ENCODE measurements at places on chromosomes 12 and 14.
A peak's percentile ranks its signal among the peaks of the same experiment; 100 is the strongest.

- DNase-seq = no peak
Observed at GRCh38 chr12:106947461-106947860, 8.2 kb upstream of the TMEM263 start.

DNA sequence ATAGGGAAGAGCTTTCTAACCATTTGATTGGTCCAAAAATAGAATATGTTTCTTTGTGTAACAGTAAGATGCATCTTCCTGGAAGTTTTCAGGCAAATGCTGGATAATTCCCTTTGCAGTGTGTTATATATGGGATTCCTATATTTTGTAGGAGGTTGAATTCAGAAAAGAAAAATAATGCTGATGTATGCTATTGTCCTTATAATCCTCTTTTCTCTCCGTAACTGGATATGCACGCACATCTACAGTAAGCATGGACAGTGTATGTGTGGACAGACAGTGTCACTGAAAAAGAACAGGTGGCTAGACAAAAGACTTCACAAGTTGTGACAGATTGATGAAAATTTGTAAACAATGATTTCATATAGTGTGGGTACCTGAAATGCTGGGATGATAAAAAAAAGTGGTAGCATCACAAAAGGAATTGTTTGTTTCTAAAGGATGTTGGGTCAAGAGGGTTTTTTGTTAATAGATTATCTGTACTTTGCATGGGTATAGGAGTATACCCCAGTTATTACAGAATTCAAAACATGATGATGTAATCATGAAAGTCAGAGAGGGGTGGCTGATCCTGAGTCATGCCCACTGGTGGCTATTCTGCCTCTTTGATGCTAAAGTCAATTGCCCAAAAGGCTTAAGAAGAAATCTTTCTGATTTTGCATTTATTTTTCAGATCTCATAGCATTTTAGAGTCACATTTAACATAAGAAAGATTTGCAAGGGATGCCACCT is 160.7 kb upstream of the TMTC1 start:
- DNase-seq = no peak

- DNase-seq = peak; percentile 3
Observed at GRCh38 chr12:115752156-115752555, 525.3 kb downstream of the MED13L start.

- DNase-seq = no peak
Observed at GRCh38 chr14:57725399-57726077, 140.4 kb downstream of the SLC35F4 start.

DNA sequence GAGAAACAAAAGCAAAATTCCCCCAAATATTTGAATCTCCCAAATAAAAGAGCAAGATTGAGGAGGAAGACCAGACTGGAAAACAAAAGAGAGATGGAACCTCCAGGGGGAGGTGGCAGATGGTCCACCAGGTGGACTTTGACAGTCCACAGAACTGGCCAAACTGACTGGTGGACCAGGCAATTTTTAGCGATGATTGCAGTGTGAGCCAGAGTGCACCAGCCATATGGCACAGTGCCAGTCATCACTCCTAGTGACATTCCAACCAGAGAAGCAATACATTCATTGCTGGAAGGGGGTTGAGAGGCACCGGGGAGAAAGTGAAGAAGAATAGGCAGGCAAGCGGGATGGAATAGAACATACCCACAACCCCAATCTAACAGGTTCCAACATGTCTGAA is 182.9 kb downstream of the EXOC5 start:
- DNase-seq = no peak

- no peak for DNase-seq
Observed at GRCh38 chr12:27534060-27534764, 10.2 kb downstream of the PPFIBP1 start.

- DNase-seq = no peak
Observed at GRCh38 chr12:108770963-108771362, 39.6 kb upstream of the CORO1C start.

DNA sequence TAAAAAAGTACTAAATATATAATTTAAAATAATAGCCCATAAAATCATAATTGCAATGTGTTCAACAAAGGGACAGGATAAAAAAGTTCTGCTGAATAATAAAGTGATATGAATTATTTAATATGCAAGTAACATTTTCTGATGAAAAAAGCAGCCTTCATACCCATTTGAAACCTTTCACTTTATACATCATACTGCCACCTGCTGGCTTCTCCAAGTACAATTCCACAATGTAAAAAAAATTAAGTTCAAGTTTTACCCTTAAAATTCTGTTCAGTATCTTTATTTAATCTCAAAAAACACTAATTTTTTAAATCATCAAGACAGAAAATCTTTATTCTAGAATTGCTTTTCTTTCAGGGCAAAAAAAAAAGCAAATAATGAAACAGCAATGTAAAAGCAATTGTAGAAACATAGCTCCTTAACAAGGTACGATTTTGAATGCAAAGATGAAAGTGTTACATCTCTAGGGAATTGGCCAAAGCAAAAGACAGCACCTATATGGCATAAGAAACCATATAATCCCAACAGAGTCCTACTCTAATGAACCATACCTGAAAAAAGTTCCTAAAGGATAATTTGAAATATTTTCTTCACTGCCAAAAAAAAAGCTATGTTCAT is 15.0 kb downstream of the MDM1 start:
- DNase-seq = no peak

- DNase-seq = no peak
Observed at GRCh38 chr12:28793581-28794151, 355.4 kb upstream of the FAR2 start.

DNA sequence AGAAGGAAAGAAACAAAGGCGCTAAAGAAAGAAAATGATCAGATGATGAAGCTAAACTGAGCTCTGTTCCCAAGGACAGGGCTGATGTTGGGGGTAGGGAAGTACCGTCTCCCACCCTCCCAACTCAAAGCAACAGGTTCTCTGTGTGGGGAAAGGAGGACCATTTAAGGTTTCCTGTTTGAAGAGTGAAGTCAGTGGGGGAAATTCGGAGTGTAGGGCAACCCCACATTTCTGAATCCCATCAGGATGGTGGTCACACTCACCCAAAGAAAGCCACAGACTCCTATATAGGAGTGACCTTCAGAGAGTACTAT is 131.1 kb downstream of the KSR2 start:
- no peak for DNase-seq

DNA sequence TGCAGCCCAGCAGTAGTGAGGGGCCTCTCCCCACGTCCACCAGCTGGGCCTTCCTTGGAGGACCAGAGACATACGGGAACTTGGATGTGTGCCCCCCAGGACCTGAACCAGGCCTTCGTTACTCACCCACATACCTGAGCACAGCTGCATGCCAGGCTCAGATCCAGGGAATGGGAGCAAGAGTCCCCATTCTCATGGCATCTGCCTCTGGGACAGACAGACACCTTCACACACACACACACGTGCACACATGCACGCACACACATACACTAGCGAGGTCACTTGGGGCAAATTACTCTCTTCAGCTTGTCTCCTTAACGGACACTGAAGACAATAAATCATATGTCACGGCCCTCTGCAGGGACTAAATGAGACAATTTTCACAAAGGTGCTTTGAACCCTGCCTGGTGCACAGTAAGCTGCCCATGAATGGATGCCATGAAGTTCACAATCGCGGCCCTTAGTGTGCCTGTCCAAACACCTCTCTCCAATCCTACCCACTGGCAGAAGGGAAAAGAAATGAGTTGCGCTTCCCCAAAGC is 5.7 kb downstream of the SCARB1 start:
- DNase-seq = no peak

GRCh38 chr14:32710731-32711680 is 227.7 kb upstream of the NPAS3 start:
- no peak for DNase-seq

DNA sequence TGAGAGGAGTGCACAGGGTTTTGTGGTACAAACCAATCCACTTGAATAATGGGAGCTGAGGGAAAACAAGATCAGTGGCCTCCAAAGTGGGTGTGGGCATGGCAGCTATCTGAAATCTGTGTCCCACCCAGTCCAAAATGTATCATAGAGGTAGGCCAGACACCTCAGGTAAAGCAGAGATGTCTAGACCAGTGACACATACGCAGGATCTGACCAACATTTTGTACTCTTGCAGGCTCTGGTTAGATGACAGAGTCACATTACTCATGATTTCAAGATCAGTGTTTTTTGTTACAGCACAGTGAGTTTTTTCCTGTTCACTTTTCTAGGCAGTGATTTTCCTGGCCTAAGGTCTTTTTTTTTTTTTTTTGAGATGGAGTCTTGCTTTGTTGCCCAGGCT is 211.8 kb downstream of the PCNX1 start:
- DNase-seq = no peak

GRCh38 chr12:8637666-8638065 is 25.0 kb downstream of the MFAP5 start:
- DNase-seq = no peak

- no peak for DNase-seq
Observed at GRCh38 chr12:124217508-124218242, 77.2 kb upstream of the RFLNA start.

GRCh38 chr14:61526405-61527312 is 168.7 kb upstream of the HIF1A start:
- no peak for DNase-seq
